ENCODE measurements at places on chromosomes 4 and X. TPM values are rescaled to one million over a fixed set of nuclear protein-coding genes. Genes with fewer than 3 reads are reported as not detected.

The PGAM4 gene
- total RNA-seq, result 0.28 TPM

The TCEAL2 gene
- total RNA-seq, result 7.5 TPM

The MAGEB10 gene
- not detected for total RNA-seq

The CT45A1 gene
- total RNA-seq, result not detected

The PRRG1 gene
- total RNA-seq, result 16.4 TPM

The GNPDA2 gene
- 6.4 TPM for total RNA-seq

The GIMD1 gene
- total RNA-seq, result not detected

The STIM2 gene
- 27.3 TPM for total RNA-seq

The SMPX gene
- total RNA-seq, result not detected

The TMPRSS11B gene
- not detected for total RNA-seq

The PDE5A gene
- total RNA-seq, result 24.4 TPM

The FDCSP gene
- total RNA-seq, result not detected

The DUX4 gene
- total RNA-seq, result not detected

The ERCC6L gene
- 9.6 TPM for total RNA-seq

The NLRP2B gene
- not detected for total RNA-seq

The AMBN gene
- not detected for total RNA-seq

The ADAMTS3 gene
- 5.5 TPM for total RNA-seq

The NUDT10 gene
- 31.7 TPM for total RNA-seq

The GPC4 gene
- total RNA-seq, result 96.5 TPM

The MTTP gene
- 0.14 TPM for total RNA-seq

The PNMA5 gene
- total RNA-seq, result 0.22 TPM

The STBD1 gene
- 1.6 TPM for total RNA-seq

The HPSE gene
- 0.78 TPM for total RNA-seq

The NMU gene
- 63.5 TPM for total RNA-seq

The FGFBP2 gene
- total RNA-seq, result not detected

The MAGEC3 gene
- not detected for total RNA-seq

The CASP6 gene
- 48.4 TPM for total RNA-seq

The TBX22 gene
- 1.3 TPM for total RNA-seq

The PCYT1B gene
- total RNA-seq, result 22.9 TPM

The MAGEA2B gene
- total RNA-seq, result not detected

The OPHN1 gene
- 2.6 TPM for total RNA-seq

The ADH4 gene
- total RNA-seq, result 0.55 TPM

The CDX4 gene
- 21.7 TPM for total RNA-seq

The GAGE12F gene
- total RNA-seq, result not detected

The MAGEA8 gene
- total RNA-seq, result not detected

The SGCB gene
- 8.7 TPM for total RNA-seq

The PROM1 gene
- 53.4 TPM for total RNA-seq

The PYURF gene
- total RNA-seq, result 67.6 TPM

The NXF2B gene
- total RNA-seq, result 0.11 TPM

The EMD gene
- total RNA-seq, result 57.1 TPM

The STATH gene
- not detected for total RNA-seq

The XKRX gene
- total RNA-seq, result 0.90 TPM

The PF4V1 gene
- total RNA-seq, result not detected

The NXF3 gene
- total RNA-seq, result 1.1 TPM

The AREG gene
- not detected for total RNA-seq

The CTAG2 gene
- not detected for total RNA-seq

The CFAP47 gene
- 0.07 TPM for total RNA-seq

The PDLIM5 gene
- 43.1 TPM for total RNA-seq

The ABCB7 gene
- total RNA-seq, result 30.6 TPM

The SPANXC gene
- not detected for total RNA-seq

The TRIM2 gene
- 49.2 TPM for total RNA-seq

The OPN1MW3 gene
- not detected for total RNA-seq
